ENCODE measurements at places on chromosomes 4 and X.

GRCh38 chrX:129445436-129445835, 77.9 kb downstream of the SMARCA1 start:
- no peak for ATAC-seq

- ATAC-seq = no peak
These were observed 992.7 kb upstream of the HS3ST1 start for GRCh38 chr4:12421364-12421763.

- no peak for ATAC-seq
These were observed 92.7 kb upstream of the PGRMC2 start for GRCh38 chr4:128380306-128380705.

GRCh38 chrX:93259029-93259428, 414.3 kb downstream of the NAP1L3 start:
- no peak for ATAC-seq

DNA sequence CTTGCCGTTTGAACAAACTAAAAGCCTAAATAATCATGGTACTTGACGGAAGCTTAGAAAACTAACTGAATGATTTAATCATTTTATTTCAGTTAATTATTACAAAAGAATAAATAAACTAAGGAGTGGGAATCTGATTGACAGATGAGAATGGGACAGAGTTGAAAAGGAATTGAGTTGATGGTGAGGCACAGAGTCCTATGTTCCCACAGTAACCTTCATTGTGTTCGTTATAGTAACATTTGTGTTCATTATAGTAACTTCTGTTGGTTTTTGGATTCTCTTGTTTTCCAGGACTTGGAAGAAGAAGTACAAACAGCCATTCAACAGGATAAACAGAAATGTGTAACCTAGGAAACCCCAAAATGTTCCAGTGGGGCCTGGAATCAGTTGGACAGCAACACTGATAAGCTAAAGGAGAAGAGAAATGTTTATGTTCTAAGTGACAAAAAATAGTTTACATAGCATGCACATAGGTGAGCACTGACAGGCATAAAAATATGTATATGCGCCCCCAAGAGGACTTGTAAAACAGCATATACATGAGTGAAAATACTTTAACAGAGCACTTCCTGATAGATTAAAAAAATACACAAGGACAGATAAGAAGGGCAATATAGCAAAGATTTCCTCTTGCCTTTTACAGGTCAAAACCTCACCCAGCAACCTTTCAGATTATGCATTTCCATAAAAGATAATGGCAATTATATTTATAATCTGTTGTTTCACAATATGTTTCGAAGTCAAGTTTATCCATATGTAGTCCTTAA, 218.6 kb upstream of the HTR2C start:
- ATAC-seq = no peak

- no peak for ATAC-seq
These were observed 147.1 kb downstream of the DCK start for GRCh38 chr4:71140563-71140962.
